Cortex of kidney (tissue), 1 donor: ENCODE measurements at places on chromosomes 16 and 17.

GRCh38 chr16:78399384-78399783 is 299.9 kb downstream of the WWOX start:
- DNase-seq, result no peak

DNA sequence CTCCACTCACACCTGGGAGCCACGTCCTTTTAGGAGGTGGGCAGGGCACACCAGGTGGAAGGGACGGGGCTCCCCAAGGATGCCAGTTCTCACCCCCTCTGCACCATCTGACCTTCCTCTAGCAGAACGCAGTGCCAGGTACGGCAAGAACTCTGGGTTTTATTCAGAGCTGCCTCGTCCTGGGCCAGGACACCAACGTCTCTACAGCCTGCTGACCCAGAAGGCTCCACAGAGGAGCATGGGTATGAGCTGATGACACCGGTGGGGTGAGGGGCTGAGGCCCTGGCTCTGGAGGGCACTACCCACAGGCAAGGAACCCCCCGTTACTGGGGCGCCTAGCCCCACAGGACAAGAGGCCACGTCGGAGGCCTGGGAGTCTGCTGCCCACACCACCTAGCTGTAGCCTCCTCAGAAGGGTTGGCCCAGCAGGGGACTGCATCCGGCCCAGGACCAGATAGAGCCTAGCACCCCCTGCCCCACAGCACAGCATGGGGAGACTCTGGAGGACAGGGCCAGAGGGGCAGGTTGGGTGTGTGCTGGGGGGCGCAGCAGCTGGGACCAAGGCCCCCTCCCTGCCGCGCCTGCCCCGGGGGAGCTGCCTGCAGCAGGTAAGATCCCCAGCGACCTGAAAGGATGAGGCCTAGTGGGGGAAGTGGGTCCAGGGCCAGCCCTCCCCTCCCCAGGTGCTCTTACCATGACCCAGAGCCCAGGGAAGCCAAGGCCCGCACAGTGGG is 13.9 kb downstream of the BCAR1 start:
- DNase-seq, result no peak

DNA sequence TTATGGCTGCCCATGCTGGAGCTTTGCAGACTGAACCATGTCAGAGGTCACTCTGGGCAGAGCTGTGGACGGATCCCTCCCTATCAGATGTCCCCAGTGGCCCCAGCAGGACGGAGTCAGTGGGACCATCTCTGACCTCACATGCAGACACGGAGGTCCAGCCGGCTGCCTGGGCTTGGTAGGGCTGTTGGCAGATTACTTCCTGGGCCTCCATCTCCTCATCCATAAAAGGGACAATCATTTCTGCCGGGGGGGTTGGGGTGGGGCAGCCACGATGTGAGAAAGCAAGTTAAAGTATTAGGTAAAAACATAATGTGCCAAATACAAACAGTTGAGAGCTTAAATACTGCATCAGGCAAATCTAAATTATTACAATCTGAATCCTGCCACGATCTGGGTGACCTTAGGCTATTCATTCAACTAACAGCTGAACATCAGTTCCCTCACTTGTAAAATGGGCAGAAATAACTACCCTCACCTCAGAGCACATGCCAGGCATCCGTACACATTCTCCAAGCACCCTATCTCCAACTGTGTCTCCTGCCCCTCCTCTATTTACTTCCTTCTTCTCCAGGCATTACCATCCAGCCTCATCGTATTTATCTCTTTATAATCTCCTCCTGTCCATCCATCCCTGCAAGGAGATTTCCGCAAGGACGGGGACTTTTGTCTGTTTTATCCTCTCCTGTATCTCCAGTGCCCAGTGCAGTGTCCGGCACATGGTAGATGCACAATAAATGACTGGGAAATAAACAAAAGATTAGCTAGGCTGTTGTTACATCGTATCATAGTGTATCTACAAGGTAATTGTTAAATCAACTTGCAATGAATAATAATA is 192.3 kb upstream of the FOXF1 start:
- no peak for DNase-seq

DNA sequence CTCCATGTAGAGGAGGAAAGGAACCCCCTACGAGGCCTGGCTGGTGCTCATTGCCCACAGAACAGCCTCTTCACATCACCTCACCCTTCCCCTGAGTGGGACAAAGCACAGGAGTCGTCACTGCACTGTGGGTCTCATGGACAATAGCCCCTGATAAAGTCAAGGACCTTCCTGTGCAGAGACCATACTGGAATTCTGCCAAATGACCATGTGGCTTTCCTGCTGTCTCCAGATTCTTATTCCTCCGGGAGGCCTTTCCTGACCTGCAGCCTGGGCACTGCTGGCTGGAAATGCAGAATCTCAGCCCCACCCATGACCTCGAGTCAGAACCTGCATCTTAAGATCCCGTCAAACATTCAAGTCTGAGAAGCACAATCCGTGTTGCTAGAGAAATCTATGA is 60.5 kb upstream of the ERN1 start:
- no peak for DNase-seq

GRCh38 chr17:80527016-80527645 is 17.5 kb upstream of the RPTOR start:
- no peak for DNase-seq

DNA sequence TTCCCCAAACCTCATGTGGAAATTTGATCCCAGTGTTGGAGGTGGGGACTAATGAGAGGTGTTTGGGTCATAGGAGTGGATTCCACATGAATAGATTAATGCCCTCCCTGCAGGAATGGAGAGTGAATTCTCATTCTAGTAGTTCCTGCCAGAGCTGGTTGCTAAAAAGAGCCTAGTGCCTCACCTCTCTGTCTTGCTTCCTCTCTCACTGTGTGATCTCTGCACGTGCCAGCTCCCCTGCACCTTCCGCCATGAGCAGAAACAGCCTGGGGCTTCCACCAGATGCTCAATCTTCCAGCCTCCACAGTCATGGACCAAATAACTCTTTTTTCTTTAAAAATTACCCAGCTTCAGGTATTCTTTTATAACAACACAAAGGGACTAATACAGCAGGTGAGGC is 72.9 kb upstream of the CLEC3A start:
- DNase-seq, result no peak

- DNase-seq, result no peak
These were observed 600.9 kb downstream of the CDH8 start for GRCh38 chr16:61435346-61435745.

- no peak for DNase-seq
These were observed 8.4 kb upstream of the TIMM22 start for GRCh38 chr17:988561-988960.

GRCh38 chr17:49210158-49211029 is at the start of the genes ABI3 and GNGT2:
Gene ABI3 (plus strand): TSS chr17:49210707. CDS start chr17:49210725, 18 bp downstream.
Gene GNGT2 (minus strand): TSS chr17:49210574. CDS start chr17:49207422, 3,152 bp downstream.
- DNase-seq, result no peak

DNA sequence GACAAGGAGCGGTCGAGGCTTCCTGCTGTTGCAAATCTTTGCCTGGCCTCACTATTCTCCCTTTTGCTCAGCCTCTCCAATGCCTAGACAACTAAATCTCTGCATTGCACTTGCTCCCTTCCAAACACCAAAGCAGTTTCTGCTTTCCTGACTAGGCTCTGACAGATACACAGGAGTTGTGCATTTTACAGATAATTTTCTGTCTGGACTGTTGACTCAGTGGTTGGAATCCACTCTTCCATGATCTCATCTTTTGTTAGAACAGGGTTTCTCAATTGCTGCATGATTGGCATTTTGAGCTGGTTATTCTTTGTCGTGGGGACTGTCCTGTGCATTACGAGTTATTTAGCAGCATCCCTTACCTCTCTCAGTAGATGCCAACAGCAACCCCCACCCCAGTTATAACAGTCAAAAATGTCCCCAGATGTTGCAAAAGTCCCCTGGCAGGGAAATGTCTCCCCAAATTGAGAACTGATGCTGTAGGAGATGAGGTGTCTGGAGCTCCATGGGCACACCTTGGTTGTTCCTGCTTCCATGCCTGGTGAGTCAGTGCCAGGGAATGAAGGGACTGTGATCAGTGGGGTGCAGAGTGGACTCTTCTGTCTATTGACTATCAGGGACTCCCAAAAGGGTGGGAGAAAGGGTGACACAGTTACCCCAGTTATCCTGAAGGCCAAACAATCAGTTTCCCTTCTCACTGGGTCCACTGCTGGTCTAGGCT is 557.4 kb upstream of the PSMD7 start:
- no peak for DNase-seq

DNA sequence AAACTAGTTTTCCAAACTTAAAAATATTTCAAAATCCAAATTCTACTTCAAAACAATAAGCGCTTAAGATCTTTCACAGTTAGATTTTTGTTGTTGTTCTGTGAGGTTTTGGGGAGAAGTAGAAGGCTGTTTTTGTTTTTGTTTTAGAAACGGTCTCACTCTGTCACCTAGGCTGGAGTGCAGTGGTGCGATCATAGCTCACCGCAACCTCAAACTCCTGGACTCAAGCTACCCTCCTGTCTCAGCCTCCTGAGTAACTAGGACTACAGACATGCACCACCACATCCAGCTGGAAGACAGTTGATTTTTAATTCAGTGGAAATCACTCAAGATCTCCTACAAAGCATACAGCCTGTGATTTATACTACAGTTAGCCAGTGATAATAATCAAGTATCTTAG is 2.7 kb downstream of the SHCBP1 start:
- no peak for DNase-seq

DNA sequence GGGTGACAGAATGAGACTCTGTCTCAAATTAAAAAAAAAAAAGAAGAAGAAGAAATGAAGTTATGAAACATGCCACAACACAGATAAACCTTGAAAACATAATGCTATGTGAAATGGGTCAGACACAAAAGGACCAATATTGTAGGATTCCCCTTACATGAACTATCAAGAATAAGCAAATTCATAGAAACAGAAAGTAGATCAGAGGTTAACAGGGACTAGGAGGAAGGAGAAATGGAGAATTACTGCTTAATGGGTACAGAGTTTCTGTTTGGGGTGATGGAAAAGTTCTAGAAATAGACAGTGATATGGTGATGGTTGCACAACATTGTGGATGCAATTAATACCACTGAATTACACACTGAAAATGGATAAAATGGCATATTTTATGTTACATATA is 16.3 kb downstream of the RANBP10 start:
- no peak for DNase-seq

GRCh38 chr17:4658478-4659305 is 17.2 kb upstream of the ALOX15 start:
- DNase-seq, result no peak

DNA sequence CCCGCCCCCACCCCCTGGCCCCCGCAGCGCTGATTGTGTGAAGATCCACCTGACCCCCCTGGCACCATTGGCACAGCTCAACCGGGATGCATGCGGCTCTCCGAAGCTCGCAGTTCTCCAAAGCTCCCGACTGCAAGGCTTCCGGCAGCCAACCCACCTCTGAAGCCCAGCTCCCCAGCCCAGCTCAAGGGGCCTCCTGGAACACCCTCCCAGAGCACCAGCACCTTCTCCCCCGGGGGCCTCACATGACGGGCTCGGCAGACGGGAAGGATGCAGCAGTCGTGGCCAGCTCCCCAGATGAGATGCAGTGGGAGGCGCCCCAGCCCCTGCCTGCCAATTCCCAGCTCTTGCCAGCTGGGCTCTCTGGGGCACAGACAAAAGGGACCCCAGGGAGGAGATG is 215.3 kb downstream of the ZNF423 start:
- no peak for DNase-seq

- no peak for DNase-seq
These were observed 22.1 kb upstream of the PHF12 start for GRCh38 chr17:28973425-28973824.

- DNase-seq, result no peak
These were observed 12.7 kb downstream of the COX4I1 start for GRCh38 chr16:85812031-85812807.

DNA sequence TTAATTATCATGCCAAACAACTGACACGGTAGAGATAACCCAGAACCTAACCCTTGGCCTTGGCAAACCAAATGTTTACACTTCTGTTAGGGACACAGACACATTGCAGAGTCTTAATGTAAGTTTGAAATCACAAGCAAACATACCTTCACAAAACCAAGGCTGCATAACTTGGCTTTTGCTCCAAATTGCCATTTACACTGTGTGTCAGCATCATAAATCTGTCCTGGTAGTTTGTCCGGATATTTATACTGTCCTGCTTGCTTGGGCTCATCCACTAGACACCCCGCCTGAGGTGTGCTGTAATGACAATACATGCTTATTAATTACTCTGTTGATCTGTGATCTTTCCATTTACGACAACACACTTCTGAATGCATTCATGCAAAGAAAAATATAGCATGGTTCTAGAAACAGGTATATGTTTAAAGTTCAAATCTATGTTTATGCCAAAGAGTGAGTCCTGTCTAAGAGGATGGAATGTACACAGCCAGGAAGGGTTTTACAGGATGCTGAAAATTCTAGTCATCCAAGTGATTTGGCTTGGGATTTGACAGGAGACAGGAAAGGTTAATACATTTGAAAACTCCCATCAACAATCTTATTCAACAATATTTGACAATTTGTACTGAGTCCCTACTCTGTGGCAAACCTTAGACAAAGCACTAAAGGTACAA is 81.1 kb downstream of the ADAMTS18 start:
- DNase-seq, result no peak

- no peak for DNase-seq
These were observed at the start of gene CACNG1 for GRCh38 chr17:67044016-67044772. Gene CACNG1 (plus strand): TSS chr17:67044554. CDS start chr17:67044661, 107 bp downstream.

- no peak for DNase-seq
These were observed 9.9 kb upstream of the EDC4 start for GRCh38 chr16:67862623-67863583.

- no peak for DNase-seq
These were observed 41.5 kb downstream of the NT5M start for GRCh38 chr17:17344507-17345293.

DNA sequence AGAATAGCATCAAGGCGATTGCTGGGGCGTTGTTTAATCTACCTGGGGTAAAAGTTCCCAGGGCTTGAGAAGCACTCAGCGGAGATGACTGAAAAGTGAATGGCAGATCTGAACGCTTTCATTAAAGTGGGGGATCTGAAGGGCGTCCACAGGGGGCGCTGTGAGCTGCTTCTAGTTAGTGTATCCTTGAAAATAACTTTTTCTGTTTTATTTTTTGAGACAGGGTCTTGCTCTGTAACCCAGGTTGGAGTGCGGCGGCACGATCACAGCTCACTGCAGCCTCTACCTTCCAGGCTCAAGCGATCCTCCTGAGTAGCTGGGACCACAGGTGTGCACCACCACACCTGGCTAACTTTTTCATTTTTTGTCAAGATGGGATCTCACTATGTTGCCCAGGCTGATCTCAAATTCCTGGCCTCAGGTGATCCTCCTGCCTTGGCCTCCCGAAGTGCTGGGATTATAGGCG is 360.4 kb downstream of the SEC14L1 start:
- no peak for DNase-seq

GRCh38 chr16:11079652-11080187 is 135.4 kb downstream of the CLEC16A start:
- DNase-seq, result no peak
